SW 1271 (cell line): ENCODE measurements at places on chromosomes 13 and 19.
A peak's percentile ranks its signal among the peaks of the same experiment; 100 is the strongest.

GRCh38 chr13:67048084-67048820 lies 181.9 kb downstream of the PCDH9 start:
- no peak for DNase-seq

DNA sequence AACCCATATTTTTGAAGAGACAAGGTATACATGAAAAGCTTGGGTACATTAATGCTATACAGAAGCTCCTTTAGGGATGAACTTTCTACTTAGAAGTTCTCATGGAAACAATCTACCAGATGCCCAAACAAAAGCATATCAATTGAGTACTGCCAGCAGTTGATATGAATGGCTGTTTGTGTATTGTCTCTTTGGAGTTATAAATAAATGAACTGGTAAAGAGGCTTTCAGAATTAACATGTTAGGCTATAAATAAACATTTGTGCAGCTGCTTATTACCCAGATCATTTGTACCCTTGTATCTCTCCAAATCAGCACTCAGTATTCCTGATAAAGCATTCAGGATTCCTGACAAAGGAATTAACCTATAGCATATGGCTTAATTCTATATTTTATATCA lies 418.9 kb downstream of the FGF14 start:
- no peak for DNase-seq

- DNase-seq = peak; percentile 10
Observed at GRCh38 chr13:32164622-32165268, 133.2 kb downstream of the FRY start.

- no peak for DNase-seq
Observed at GRCh38 chr19:6890401-6890913, 3.1 kb downstream of the ADGRE1 start.

GRCh38 chr19:34540811-34541557 lies 59.4 kb downstream of the WTIP start:
- DNase-seq = no peak

DNA sequence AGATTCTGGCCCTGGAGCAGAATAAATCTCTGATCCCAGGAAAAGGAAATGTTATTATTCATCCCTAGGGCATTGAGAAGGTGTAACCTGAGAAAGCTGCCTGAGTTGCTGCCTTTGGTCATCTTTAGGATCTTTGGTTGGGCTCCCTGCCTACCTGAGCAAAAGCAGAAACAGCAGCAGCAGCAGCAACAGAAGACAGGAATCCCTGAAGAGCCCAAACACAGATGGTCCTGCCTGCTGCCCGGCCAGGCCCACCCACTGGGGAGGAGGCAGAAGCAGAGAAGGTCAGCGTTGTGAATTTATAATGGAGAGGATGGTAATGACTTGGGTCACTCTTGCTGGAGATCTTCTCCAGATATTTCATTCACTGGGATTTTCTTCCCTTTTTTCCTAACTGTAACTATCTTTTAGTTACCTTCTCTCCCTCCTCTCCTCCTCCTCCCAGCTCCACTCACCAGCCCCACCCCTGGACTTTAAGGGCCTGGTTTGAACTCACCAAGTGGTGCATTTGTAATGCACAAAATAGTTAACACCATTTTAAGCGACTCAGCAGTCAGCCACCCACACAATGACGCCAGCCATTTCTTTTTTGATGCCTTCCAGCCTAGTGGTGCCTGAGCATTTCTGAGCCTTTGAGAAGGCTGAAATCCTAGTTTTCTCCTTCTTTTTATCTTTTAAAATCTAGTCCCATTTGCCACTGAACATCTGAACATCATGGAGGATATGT lies 91.7 kb downstream of the HSPH1 start:
- DNase-seq = no peak

DNA sequence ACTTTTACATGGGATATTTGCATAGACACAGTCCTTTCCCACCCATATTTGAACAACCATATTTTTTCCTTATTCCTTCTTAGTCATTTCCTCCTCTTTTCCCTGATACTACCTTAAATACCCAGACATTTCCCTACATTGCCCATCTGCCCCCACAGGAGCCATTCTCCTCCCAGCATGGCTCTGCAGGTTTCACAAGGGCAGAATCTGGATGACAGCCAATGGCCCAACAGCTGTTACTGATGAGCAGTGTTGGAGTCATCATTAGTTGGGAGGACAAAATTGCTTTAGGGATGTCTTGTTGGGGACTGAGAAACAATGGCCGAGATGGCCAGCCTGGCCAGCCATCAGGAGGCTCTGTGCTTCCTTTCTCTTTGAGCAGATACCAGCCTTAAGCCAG lies 209.5 kb downstream of the KLF5 start:
- DNase-seq = no peak

DNA sequence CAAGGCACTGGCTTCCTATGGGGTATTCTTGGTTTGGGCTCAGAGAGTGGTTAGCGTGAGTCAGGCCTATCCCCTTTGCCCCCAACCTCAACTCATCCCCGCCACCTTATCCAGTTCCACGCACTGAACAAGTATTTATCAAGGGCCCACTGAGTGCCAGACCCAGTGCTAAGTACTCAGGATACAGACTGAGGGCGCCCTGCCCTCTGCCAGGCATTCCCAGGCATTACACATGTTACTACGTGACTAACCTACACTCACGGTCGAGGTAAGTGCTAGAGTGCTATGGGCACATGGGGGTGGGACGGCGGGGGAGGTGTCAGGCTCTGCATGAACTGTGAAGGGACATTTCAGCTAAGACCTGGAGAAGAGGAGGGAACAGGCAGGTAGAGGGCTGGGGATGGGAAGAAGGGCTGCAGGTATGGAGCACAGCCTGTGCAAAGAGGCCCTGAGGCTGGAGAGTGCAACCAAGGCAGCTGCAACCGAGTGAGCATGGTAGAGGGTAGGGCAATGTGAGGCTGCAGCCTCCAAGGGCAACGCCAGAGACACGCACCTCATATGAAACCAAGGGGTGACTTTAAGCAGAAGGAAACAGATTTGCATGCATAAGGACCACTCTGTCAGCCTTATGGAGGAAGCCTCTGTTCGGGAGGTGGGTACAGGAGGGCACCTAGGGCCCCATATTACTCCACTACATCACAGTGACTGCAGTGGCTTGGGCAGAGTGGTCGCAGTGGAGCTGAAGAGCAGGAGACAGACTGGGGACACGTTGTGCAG lies 22.5 kb downstream of the DHRS12 start:
- DNase-seq = peak; percentile 8

DNA sequence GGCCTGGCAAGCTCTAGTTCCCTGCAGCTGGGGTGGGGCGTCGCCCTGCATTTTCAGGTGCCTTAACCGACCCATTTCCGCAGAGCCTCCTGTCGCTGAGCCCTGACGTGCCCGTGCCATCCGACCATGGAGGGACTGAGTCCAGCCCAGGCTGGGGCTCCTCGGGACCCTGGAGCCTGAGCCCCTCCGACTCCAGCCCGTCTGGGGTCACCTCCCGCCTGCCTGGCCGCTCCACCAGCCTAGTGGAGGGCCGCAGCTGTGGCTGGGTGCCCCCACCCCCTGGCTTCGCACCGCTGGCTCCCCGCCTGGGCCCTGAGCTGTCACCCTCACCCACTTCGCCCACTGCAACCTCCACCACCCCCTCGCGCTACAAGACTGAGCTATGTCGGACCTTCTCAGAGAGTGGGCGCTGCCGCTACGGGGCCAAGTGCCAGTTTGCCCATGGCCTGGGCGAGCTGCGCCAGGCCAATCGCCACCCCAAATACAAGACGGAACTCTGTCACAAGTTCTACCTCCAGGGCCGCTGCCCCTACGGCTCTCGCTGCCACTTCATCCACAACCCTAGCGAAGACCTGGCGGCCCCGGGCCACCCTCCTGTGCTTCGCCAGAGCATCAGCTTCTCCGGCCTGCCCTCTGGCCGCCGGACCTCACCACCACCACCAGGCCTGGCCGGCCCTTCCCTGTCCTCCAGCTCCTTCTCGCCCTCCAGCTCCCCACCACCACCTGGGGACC lies 1.2 kb downstream of the ZFP36 start:
- DNase-seq = no peak

DNA sequence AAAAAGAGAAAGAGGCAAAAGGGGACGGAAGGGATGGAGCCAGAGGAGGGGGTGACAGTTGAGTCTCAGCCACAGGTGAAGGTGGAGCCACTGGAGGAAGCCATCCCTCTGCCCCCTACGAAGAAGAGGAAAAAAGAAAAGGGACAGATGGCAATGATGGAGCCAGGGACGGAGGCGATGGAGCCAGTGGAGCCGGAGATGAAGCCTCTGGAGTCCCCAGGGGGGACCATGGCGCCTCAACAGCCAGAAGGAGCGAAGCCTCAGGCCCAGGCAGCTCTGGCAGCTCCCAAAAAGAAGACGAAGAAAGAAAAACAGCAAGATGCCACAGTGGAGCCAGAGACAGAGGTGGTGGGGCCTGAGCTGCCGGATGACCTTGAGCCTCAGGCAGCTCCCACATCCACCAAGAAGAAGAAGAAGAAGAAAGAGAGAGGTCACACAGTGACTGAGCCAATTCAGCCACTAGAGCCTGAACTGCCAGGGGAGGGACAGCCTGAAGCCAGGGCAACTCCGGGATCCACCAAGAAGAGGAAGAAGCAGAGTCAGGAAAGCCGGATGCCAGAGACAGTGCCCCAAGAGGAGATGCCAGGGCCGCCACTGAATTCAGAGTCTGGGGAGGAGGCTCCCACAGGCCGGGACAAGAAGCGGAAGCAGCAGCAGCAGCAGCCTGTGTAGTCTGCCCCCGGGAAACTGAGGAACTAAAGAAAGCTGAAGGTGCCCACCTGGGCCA lies 2.5 kb downstream of the POLR1G start:
- DNase-seq = no peak

DNA sequence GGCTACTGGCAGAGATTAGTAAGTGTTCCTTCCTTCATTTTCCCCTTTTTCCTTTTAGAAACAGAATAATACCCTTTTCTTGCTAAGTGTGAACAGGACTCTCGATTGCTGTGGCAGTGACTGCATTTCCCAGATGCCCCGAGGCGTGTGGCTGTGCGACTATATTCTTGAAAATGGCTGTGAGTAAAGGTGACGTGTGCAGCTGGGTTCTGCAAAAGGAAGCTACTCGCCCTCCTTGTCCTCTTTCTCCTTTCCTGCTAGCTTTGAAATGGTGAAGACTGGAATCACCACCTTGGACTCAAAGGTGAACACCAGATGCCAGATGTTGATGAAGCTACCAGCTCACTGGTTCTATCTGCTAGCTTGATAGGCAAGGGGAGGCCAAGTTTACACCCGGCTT lies 121.4 kb downstream of the MIPEP start:
- DNase-seq = no peak

DNA sequence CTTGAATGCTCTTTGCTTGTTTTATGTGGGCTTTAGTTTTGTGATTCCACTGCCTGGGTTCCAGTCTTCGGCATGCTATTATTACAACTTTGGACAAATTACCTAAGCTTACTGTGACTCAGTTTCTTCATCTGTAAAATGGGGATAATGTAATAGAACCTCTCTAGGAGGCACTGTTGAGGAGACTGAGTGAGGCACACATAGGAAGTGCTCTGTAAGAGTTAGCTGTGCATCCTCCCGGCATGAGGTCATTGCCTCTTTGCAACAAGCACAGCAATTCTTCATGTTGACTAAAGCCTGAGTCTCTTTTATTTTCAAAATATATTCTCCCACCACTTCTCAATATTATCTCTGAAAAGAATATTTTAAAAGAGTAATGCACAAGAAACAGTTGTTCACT lies 227.4 kb downstream of the DLEU7 start:
- no peak for DNase-seq

- no peak for DNase-seq
Observed at GRCh38 chr19:54254195-54254906, 2.7 kb downstream of the LILRB5 start.

GRCh38 chr13:113975416-113975815 lies 1.5 kb upstream of the C13orf46 start:
- no peak for DNase-seq

- no peak for DNase-seq
Observed at GRCh38 chr13:106503730-106504453, 31.6 kb downstream of the EFNB2 start.

DNA sequence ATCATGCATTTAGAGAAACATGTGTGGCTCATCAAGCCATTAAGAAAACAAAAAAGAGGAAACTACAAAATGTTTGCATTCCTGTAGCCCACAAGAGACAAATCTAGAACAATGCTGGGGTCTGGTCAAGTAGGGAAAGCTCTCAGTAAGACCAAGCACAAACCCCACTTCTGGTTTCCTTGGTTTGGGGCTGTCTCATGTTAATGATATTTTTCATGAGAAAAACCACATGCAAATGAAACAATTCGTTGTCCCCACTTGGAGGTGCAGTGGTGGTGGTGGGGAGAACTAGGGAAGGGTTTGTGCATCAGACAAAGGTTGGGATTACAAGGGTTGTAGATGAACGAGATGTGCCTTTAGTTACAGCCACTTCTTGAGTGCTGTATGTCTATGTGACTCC lies 7.0 kb upstream of the RB1 start:
- DNase-seq = no peak

GRCh38 chr19:5292453-5292821 lies 48.2 kb downstream of the PTPRS start:
- DNase-seq = no peak

- no peak for DNase-seq
Observed at GRCh38 chr19:3024509-3024869, 4.6 kb downstream of the TLE2 start.

DNA sequence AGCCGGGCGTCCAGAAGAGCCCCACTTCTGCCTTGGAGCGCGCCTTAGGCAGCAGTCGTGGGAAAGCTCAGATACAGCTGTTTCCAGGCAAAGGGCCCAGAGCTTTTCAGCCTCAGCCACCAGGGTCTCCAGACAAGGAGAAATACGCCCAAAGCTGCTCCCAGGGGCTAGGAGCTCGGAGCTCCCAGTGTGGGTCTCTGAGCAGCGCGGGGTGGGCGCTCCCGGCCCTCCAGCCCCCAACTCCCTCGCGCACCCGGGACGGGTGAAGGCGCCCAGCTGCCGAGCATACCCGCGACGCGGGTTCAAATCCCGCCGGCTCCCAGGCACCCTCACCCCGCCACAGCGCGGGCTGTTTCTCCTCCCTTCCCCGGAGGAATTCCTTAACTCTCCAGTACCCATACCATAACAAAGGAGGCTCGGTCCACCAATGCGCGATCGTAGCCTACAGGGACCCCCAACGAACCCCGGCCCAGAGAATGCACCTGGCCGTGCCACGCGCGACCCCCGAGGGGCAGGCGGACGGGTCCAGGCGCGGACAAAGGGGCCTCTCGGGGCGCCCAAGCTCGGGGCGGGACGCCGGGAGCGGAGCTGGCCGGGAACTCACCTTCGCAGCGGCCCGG lies 507 bp downstream of the COL4A1 start:
- no peak for DNase-seq

DNA sequence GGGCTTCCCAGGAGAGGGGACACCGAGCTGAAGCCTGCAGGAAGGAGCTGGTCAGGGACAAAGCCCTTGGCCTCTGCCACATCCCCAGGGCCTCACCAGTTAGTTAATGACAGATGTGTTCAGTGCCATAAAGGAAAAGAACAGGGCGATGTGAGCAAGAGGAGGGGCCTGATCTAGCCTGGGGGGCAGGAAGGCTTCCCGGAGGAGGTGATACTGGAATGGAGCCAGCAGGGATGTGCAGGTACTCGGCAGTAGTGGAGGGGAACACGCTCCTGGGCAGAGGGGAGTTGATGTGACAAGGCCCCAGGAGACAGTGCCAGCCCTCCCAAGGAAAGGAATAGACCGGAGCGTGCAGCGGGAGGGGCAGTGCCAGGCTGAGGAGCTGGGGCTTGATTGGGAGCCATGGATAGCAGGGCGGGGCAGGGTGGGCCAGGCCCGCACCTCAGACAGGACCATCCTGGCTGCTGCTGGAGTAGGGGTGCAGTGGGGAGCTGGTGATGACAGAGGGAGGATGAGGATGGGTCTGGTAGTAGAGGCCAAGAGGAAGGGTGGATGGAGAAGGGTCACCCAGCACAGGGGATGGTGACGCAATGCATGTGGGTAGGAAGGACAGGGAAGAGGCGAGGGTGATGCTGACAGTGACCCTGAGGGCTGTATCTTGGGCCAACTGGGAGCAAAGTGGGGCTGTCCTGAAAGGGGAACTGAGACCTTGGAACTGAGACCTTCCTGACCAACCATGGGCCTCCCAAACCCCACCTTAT lies 4.1 kb downstream of the C19orf33 start:
- no peak for DNase-seq
